Cerebellar nuclear complex (tissue), 1 donor: ENCODE measurements at places on chromosomes 3 and 15.

DNA sequence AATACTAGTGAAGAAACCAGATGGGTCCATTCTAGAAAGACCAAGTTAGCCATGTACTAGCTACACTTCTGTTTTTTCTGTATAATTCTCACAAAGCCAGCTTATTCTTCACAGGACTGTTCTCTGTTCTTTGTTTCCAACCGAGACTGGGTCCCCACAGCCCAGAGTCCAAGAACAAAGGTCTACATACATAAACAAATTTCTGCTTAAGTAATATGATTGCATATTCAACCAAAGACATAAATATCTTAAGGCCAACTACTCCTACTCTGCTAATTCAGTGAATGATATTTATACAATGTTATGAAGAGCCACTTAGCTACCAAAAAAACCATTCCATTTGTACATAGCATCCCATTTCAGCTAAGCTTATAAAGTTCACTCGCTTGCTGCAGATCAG, 299.8 kb upstream of the CCDC54 start:
- DNase-seq, result no peak

GRCh38 chr3:198079771-198080520, 119.9 kb downstream of the LMLN start:
- DNase-seq, result no peak

DNA sequence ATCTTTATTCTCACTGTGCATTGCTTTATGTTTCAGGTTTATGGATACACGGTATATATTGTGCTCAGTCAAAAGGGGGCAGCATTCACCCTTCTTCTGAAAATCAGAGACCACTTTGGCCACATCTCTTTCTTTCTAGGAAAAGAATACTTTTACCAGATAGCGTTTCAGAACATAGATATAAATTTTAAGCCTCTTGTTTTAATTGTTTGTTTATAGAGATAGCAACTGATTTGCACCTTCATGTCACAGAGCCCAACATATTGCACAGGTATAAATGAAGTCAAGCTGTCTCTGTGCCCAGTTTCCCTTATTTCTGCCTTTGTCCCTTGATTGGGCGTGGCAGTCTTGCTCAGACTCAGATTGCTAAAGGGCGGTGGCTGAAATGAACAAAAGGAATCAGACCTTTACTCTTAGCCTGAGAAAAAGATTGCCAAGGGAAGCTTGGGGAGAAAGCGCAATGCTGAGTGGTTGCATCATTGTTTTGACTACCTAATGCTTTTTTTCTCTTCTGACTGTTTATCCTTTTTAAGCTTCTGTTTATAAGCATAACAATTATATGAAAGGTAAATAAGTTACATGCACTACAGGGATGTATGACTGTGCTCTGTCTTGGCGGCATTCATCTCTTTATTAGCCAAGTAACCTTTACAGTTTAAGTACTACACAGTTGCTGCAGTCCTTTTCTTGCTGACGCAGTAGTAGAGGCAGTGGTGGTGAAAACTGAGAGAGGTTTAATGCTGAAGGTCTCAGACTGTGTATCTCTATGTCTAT, 70.8 kb upstream of the ZBTB20 start:
- DNase-seq, result no peak

DNA sequence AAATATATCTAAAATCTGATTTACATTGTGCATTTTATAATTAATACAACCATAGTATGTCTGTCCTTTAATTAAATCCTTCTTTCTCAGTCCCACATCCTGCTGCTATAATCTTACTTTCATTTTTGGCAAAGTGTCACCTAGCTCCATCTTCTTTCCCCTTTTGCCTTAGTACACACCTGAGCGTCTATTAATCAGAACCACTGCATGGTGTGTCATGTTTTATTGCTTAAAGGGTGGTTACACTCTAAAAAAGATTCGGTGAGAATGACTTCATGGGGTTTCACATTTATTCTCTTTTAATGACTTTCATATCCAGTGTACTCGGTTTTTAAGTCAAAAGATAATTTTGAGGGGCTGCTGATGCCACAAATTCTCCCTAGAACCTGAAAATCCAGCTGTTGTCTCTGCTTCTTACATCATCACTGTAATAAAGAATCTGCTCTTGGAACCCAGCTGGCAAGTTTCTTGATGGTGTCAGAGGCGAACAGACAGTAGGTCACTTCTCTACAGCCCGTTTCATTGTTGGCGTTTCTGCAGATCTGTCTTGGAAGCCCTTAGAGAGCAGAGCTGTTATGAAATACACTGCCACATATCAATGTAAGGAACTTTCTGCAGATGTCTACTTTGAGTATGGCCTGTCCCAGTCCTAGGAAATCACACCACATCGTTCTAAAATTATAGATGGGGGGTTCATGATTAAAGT, 99.7 kb downstream of the TIGIT start:
- DNase-seq, result no peak

- no peak for DNase-seq
These were observed 1184.6 kb upstream of the EPHA6 start for GRCh38 chr3:95629802-95630201.

DNA sequence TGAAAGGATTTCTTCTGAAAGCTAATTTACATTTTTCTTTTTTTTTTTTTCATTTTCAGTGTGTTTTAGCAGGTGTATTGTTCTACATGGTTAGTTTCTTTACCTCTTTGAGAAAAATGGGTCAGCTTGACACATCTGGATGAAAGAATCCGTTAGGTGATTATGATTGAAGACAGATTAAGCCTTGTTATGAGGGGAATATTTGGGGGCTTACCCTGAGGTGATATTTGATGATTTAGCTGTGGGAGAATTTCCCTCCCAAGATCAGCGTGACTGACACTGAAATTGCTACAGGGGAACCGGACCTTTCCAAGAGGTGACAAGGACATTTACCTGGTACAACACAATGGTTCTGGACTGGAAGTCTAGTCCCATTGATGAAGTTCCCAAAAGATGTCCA, 147.5 kb downstream of the NFKBIZ start:
- no peak for DNase-seq

DNA sequence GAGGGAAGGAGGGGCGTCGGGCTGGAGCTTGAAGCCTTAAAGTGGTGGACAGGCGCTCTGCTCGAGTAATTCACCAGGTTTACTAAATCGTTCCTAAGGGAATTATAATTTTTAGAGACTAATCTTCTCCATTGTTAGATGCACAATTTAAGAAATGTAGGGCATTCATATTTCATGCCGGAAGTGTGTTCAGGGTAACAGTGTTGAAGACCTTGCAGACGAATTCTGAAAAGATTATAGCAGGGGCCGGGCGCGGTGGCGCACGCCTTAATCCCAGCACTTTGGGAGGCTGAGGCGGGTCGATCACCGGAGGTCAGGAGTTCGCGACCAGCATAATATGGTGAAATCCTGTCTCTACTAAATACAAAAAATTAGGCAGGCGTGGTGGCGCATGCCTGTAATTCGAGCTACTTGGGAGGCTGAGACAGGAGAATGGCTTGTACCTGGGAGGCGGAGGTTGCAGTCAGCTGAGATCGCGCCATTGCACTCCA, 365 bp upstream of the GTF2A2 start:
- DNase-seq, result no peak
